Fibroblast of upper back skin (primary cell): ENCODE measurements at places on chromosomes 13 and 19.
A peak's percentile ranks its signal among the peaks of the same experiment; 100 is the strongest.

DNA sequence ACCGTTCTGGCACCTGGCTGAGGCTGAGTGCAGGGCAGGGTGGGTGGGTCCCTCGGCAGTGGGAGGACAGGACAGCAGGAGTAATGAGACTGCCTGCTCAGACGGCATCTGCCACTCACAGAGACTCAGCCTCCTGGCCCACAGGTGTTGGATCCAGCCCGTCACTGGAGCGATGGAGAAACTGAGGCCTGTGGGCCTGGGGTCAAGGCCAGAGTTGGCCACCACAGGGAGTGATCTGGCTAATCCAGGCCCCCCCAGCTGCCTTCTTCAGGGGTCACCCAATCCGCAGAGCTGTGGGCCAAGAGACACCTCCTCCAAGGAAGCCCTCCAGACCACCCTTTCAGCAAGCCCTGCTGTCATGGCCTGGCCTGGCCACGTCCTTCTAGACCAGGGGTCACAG, 103.7 kb upstream of the VSTM2B start:
- DNase-seq, result no peak

GRCh38 chr19:9995999-9996398, 14.3 kb downstream of the COL5A3 start:
- DNase-seq, result no peak

- DNase-seq, result peak; percentile 51
Observed at GRCh38 chr19:46944918-46945628, 74.6 kb upstream of the NPAS1 start.

DNA sequence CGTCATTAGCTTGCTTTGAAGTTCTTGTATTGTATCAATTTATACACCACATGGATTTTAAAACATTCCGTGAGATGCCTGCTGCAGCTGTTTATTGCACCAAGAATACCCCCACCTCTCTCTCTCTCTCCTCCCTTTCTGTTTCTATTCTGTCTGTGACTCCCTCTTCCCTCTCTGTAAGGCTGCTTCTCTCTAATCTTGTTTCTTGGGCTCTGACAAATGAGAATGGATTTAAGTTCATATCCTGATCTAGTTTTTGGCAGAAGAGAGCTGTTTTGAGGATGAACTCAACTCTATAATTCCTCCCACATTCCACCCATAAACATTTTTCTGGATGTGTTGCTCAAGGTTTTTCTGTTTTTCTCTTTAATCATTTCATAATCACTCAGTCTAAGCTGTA, 144.3 kb upstream of the FRY start:
- DNase-seq, result peak; percentile 59

GRCh38 chr13:106246666-106247188, 288.7 kb downstream of the EFNB2 start:
- DNase-seq, result no peak

DNA sequence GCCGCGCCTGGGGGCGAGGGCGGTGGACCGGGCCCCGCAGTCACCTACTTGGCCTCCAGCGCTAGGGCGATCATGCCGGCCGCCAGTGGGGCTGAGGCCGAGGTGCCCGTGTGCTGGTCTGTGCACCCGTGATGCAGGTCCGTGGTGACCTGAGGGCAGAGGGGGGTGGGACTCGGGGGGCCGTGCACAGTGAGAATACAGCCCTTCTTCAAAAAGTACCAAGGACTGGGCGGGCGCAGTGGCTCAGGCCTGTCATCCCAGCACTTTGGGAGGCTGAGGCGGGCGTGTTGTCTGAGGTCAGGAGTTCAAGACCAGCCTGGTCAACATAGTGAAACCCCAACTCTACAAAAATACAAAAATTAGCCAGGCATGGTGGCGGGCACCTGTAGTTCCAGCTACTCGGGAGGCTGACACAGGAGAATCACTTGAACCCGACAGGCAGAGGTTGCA, 5.0 kb upstream of the C19orf25 start:
- no peak for DNase-seq

DNA sequence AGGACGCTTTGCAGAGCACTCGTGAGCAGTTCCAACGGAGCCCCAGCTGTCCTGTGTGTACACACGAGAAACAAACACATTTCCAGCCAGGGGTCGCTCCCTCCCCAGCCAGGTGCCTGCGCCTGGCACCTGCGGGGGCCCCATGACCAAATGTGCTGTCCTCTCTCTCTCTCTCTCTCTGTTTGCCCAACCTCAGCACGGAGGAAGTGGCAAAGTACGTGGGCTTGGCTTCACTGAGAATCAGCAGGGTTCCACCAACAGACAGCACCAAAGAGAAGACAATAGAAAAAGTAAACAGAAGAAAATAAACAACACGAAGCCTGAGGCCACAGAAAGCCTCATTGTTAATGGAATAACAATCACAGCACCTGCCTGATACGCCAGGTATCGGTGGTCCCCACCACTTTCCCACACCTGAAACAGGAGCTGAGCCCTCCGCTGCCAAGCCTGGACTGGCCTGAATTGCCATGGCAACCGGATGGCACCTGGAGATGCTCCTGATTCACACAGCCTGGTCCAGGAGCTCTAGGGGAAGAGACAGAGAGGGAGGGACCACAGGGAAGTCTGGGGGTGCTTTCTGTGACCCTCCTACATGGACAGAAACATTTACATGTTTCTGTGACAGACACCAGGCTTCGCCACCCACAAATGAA, 103.9 kb upstream of the CACNA1A start:
- DNase-seq, result no peak

- DNase-seq, result no peak
Observed at GRCh38 chr13:98746968-98747367, 5.5 kb downstream of the SLC15A1 start.

DNA sequence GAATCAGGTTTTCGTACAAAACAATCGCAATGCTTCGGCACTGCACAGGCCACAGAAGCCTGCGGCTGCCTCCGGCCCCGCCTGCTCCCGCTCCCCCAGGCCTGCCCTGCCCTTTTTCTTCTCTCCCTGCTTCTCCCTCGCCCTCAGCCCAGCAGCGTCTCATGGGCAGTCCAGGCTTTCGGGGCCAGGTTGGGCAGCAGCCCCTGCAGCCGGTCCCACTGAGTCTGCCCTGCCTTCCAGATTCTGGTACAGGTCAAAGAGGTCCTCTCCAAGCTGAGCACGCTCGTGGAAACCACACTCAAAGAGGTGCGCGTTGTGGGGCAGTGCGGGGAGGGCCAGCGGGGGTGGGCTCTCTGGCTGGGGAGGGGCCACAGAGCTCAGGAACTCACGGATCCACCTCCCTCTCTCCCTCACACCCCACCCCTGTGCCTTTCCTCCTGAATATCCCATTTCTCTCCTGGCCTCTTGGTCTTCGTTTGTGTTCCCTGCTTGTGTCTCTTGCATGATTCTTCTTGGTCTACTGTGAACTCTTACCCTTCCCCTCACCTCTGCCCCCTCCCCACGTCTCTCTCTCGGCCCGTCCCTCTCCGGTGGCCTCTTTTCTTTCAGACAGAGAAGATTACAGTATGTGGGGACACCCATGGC, 30.1 kb downstream of the CCDC8 start:
- no peak for DNase-seq

DNA sequence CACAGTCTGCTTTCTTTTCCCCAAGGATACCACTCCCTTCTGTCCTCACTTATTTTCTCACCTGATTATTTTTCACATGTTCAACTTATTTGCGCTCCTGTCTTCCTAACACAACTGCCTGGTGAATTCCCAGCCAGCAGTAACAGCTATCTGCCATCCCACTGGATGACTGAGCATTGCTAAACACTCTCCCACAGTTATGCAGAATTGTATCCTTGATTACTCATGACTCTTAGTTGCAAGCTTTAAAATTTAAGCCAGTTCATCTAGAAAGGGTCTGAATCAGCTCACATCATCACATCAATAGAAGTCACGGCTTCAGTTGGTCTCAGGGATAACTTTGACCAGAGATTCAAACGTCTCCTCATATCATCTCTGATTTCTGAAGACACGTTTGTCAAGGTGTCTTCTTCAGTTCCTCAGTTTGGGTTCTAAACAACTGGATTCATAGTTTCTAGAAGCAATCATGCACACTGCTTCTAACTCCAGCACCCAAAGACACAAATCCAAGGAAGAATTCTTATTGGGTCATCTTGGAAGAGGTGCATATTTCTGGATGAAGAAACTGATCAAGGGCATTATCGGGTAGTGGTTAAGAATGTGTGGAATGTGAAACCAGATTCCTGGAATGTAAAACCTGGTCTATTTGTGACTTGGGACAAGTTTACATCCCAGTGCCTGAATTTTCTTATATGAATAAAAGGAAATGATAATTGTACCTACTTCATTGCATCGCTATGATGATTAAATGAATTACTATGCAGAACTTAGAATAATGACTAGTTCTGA, 13.9 kb upstream of the DACH1 start:
- peak; percentile 55 for DNase-seq

- DNase-seq, result no peak
Observed at GRCh38 chr13:109610517-109610916, 175.9 kb downstream of the IRS2 start.

DNA sequence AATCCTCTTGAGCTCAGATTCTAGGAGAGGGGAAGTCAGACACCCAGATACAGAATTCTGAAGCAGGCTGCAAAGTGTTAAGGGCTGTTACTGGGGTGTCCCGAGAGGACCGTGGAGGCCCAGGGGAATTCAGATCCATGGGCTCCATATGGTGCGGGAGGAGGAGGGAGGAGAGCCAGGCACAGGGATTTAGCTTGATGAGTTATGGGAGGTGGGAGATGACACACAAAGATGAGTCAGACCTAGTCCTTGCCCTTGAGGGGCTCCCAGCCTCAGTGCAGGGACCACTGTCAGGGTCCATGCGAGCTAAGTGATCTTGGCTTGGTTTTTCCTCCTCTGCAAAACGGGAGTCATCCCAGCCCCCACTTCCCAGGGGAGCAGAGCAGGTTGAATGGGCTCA, 14.4 kb upstream of the GIPR start:
- no peak for DNase-seq

- no peak for DNase-seq
Observed at GRCh38 chr19:18982669-18983068, 41.7 kb upstream of the HOMER3 start.

DNA sequence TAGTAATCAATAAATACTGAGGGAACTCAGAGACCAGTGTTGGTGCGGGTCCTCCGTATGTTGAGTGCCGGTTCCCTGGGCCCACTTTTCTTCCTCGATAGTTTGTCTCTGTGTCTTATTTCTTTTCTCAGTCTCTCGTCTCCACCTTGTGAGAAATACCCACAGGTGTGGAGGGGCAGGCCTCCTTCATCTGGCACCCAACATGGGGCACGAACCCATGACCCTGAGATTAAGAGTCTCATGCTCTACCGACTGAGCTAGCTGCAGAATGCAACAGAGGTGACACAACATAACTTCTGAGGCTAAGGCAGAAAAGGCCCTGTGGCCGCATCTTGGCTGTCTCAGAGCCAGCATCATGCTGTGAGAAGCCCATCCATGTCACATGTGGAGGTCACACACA, 5.3 kb upstream of the ZNF613 start:
- no peak for DNase-seq

GRCh38 chr19:15869109-15869555, 28.7 kb downstream of the CYP4F2 start:
- DNase-seq, result peak; percentile 8

DNA sequence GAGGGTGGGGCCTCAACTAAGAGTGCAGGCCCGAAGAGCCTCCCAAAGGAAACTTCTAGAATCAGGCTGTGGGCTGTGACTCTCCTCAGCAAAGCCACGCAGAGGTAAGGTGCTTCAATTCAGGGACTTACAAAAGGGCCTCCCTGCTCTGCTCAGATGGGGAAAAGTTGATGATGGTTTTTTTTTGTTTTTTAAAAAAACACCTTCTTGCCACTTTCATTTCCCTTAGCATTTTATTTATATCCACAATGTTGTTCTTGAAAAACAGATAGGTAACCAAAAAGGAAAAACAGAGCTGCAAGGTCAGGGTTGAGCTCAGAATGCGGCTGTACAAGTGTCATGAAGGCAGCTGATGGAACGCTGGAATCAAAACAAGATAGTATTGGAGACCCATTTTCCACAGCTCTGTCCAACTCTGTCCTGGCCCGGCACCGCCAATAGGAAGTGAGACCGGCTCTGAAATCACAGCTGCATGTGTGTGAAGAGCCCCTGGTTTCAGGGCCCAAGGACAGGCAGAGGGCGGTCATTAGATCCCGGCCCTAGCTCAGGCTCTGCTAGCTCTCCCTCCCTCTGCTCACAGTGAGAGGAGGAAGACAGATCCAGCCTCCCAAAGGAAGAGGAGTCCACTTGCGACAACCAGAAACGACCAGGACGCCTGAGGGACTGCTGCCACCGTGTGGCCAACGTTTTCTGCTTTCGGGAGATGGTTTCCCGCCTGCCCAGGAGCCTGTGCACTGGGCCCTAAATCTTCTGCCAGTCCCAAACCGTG, 58.3 kb downstream of the KLF2 start:
- peak; percentile 82 for DNase-seq

GRCh38 chr13:95485518-95486144, 66.9 kb upstream of the CLDN10 start:
- no peak for DNase-seq

GRCh38 chr19:10450853-10451609, 30.7 kb downstream of the PDE4A start:
- no peak for DNase-seq

DNA sequence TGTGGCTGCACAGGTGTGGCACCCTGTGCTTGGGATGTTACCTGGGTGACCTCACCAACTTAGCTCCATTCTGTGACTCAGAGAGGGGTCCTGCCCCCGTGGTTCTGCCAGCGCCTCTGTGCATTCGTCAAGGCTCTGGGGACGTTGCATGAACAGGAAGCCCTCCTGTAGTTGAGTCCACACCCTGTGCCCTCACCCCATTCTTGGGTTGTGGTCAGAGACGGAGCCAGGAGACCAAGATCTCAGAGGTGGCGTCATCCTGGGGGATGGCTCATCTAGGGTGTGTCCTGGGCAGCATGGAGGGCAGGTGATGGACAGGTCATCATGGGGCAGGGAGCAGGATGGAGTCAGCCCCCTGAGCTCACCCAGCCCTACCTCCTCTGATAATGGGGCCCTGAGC, 2.5 kb downstream of the COX6B2 start:
- no peak for DNase-seq

- DNase-seq, result no peak
Observed at GRCh38 chr19:45170146-45171106, 7.6 kb downstream of the TRAPPC6A start.

- DNase-seq, result no peak
Observed at GRCh38 chr13:40087091-40088002, 431.9 kb downstream of the COG6 start.

- DNase-seq, result no peak
Observed at GRCh38 chr13:109055850-109056249, 426.4 kb downstream of the MYO16 start.

DNA sequence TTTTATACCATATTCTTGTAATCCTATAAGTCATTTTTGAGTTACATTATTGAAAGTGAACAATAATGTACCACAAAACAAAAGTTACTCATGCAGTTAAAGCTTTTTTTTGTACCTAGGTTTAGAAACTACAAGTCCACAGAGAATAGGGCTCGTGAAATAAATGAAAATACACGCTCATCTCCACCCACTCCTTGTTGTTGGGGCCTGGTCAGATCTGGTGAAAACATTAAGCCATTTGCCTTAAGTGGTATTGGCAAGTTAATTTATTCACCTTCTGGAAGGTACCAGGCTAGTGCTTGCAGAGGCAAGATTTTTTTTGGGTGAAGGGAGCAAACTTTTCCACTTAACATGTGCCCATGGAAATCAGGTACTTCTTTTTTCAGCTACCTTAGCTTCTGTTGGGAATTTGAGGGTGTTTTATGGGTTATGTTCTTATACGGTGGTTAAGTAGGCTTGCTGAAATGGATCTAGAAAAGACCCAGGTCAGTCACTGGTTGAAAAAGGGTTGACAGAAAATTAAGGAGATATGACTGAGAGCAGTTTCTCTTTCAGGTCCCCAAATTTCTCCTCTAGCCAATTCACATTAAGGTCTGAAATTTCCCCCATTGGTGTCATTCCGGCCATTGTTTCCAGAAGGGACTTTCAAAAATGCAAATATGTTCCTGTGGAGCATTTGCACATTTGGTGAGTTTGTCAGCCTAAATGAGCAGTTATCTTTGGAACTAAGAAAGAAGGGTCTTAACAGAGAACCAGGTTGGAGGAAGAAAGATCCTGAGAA, 143.3 kb downstream of the KCNRG start:
- DNase-seq, result no peak
